ENCODE measurements at places on chromosomes 4 and X.

- DNase-seq, result no peak
Observed at GRCh38 chrX:108892501-108892900, 156.1 kb upstream of the IRS4 start.

- no peak for DNase-seq
Observed at GRCh38 chr4:79334783-79335182, 8.9 kb upstream of the NAA11 start.

- DNase-seq, result no peak
Observed at GRCh38 chr4:126560794-126561193, 1072.0 kb upstream of the INTU start.

DNA sequence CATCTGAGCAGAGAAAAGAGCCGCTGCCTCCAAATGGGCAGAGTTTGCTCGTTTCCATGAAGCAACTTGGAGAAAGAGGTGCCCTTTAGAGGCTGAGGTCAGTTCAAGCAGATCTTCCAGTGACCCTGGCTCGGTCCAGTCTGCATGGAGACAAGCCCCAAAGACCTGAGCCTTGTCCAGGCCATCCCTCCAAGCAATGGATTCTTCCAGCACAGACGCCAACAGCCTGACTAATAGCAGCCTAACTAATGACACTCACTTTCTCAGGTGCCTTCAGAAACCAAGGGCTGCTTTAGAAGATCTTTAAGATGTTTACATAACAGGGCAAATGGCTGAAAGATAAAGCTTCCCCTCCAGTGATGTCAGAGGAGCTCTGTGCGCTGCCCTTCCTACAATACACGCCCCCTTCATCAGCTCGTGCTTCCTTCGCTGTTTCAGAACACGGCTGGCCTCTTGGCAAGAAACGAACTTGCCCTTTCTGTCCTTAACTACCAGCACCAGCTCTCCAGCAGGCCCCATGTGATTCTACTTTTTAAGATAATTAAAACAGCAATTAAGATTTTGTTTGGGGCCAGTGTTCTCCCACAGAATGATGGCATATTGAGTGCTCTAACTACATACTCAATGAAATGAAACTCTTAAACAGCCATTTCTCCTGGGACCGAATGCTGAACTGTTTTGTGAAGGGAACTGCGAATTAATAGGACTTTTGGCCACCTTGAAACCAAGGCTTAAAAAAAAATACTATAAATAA, 119.0 kb downstream of the GPR143 start:
- no peak for DNase-seq

DNA sequence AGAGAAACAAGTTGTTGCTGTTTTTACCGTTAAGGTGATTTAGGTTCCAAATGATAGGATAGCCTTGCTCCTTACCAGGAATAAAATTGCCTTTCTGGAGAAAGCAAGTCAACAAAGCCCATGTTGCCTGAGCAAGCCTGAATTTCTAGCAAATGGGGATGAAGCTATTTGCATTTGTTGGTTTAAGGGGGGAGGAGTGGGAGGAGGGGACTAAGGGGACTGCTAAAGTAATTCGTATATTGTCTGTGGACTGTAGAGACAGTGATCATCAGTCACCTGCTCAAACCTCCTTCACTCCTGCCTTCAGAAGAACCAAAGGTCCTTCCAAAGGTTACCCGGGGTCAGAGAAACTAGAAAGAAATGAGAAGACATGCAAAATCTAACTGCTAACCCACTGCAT, 65.8 kb downstream of the SCML2 start:
- no peak for DNase-seq

- no peak for DNase-seq
Observed at GRCh38 chrX:43970528-43970927, 2.7 kb downstream of the NDP start.

- DNase-seq, result no peak
Observed at GRCh38 chr4:106809076-106809475, 227.0 kb downstream of the DKK2 start.

DNA sequence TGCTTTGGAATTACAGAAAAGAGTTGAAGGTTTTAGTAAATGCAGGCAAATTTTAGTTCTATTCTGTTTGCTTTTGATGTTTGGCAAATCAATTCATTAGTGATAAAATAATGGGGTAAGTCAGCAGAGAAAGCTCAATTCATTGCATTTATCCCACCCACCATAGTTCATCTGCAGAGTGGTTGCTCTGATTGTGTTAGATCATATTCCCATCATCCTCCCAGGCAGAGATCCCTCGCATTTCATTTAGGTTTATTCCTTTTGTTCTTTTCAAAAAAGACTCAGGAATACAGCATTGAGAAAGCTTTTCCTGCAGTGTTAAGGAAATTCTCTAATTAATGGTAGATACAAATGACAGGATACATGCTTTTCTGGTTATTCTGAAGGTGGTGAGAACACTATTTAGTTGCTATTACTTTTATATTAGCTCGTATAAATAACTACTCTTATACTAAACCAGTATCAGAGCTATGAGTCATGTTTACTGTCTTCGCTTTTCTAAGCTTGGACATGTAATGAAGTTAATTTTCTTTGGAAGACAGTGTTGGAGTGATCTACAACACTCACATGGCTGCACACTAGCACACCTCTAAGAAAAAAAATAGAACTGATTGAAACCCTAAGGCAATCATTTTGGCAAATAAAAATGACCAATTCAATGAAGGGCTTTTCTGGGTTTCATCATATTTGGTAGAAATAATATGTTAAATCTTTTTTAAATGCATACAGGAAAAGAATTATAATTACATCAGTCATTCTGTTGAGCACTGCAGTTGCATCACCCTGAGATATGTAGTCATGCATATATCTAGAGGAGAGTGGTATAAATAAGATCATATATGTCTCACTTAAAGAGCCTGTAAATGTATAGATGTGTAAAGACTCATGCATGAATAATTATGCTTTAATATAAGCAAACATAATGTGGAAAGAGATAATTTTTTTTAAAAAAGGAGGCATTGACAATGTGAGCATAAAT, 351.6 kb downstream of the PCDH7 start:
- DNase-seq, result no peak

DNA sequence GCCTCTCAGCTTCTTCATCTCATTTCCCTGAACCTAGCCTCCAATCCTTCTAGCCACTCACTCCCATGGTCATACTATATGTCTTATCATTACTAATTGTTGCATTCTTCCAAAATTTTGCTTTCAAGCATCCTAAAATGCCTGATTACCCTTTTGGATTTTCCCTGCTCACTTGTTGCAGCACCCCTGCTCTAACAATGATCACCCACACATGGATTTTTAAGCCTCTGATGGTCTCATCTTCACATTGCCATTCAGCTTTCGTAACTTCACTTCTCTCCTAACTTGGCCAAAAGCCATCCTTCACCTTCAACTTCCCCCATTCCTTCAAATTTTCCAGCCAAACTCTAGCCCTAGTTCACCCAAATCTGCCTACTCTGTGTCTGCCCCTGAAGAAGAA, 33.8 kb upstream of the MGST2 start:
- DNase-seq, result no peak

GRCh38 chr4:127782025-127782274, 172 bp upstream of the HSPA4L start:
- peak; percentile 22 for DNase-seq

- no peak for DNase-seq
Observed at GRCh38 chr4:1767770-1768366, 25.2 kb upstream of the FGFR3 start.

- no peak for DNase-seq
Observed at GRCh38 chr4:124111411-124111810, 601.1 kb downstream of the ANKRD50 start.

- DNase-seq, result no peak
Observed at GRCh38 chrX:143634309-143634662, 1.6 kb downstream of the SLITRK4 start.

GRCh38 chr4:158255727-158256324, 45.5 kb downstream of the TMEM144 start:
- no peak for DNase-seq

Data from activated CD8-positive, alpha-beta memory T cell treated with anti-CD3 and anti-CD28 coated beads for 48 hours (primary cell).